ENCODE measurements at places on chromosomes 5 and 9.

DNA sequence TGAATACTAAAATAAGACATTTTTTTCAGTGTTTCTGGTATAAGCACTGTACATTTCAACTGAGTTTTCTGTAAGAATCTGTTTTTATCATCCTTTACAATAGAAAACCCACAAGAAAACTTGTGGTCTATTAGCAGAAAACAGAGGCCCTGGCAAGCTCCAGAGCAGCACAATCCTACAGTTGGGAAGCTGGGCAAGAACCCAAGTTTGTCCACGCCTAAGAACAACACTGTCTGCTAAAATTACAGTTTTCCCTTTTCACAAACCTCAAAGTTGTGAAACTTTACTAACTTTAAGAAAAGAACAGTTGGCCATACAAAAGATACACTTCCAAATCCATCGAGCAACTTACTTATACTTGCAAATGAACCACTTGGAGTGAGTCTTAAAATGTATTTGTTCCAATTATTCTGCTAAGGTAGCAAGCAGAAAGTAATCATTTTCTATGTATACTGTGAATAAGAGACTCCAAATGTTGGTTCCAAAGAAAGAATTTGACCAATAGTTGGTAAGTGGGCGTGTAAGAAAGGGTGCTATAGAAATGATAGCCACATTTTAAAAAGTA is 982.0 kb upstream of the ARRDC3 start:
- DNase-seq = peak; percentile 40

GRCh38 chr9:17865881-17866280 is 287.0 kb downstream of the SH3GL2 start:
- no peak for DNase-seq

DNA sequence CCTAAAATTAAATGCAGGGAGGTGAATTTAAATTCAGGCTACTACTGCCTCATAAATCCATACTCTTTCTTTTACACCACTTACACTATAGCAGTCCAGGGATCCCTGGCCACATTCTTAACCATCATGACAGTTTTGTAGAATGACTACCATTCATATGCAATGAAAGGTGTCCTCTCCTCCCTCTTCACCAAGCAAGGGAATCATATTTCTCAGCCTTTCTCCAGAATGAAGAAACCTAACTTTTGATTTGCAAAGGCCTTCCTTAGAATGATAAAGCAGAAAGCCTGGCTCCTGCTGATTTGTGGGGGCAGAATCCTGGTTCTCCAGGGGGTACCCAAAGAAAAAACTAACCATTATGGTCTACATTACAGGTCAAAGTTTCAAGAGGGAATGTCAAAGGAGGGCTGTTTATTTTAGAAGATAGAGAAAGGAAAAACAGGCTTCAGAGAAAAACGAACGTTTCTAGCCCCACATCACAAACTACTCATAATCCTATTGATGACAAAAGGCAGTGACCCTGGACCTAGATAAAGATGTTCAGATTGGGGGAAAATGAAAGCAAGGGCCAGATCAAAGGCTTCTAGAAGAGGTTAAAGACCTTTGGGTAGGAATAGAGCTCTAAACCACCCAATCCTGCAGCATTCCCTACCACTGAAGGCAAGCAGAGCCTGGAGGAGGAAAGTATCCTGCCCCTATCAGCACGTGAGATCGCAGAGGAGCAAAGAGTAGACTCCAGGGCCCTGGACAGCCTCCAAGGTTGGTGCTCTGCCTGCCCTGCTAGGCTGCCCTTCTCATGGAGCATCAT is 11.5 kb downstream of the WNT8A start:
- no peak for DNase-seq

GRCh38 chr9:71716138-71716909 is 52.0 kb downstream of the CEMIP2 start:
- DNase-seq = no peak

GRCh38 chr9:21413624-21414023 is 4.7 kb downstream of the IFNA8 start:
- no peak for DNase-seq

DNA sequence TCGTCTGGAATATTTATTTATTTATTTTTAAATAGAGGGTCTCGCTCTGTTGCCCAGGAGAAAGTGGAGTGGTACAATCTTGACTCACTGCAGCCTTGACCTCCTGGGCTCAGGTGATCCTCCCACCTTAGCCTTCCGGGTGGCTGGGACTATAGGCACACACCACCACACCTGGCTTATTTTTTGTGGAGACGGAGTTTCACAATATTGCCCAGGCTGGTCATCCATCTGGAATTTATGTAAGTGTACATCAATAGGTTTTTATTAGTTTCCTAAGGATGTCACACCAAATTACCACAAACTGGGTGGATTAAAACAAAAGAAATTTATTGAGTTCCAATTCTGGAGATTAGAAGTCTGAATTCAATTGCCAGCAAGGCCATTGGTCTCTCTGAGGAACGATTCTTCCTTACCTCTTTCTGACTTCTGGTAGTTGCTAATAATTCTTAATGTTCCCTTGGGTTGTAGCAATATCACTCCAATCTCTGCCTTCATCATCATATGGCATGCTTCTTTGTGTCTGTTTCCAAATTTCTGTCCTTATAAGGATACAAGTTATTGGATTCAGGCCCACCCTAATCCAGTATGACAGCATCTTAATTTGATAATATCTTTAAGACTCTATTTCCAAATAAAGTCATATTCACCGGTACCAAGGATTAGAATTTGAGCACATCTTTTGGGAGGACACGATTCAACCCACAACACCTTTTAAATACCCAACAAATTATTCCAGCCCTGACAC is 16.3 kb upstream of the RAD23B start:
- DNase-seq = no peak

GRCh38 chr5:83576341-83576740 is 104.8 kb downstream of the VCAN start:
- no peak for DNase-seq

- DNase-seq = no peak
Measured at GRCh38 chr5:115389799-115390382, 93.4 kb upstream of the CCDC112 start.

DNA sequence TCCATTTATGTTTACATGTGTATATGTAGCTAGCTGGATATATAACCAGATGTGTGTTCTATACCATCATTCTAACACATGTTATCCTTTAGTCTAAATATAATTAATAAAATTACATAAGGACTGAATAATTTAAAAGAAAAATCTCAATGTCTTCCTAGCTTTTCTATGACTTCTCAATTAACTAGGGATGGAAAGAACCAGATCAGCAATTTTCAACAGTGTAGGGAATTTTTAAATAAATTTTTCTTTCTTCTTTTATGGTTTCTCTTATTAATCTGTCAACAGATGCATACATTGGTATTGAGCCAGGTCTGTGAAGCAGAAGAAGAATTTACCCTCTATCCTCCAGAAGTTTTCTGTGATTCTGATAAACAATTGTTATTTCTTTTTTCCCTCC is 2180.4 kb upstream of the C9orf72 start:
- DNase-seq = no peak

DNA sequence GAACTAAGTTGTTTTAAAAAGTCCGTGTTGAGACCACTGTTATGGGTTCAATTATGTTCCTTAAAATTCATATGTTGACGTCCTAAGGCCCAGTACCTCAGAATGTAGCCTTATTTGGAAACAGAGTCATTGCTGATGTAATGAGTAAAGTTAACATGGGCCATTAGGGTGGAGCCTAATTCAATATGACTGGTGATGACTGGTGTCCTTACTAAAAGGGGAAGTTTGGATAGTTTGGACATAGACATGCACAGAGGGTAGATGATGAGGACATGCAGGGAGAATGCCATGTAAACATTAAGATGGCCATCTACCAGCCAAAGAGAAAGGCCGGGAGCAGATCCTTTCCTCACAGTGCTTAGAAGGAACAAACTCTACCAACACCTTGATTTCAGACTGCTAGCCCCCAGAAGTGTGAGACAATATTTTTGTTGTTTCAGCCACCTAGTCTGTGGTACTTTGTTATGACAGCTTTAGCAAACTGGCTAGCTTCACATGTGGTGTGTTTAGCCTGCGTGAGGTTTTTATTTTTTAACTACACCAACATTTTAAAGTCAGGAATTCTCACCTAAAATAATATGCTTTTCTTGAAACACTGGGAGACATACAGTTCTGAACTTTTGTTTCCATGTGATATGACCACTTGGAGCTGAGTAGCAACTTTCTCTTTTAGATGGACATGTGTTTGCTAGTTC is 135.3 kb downstream of the YIPF5 start:
- DNase-seq = no peak

DNA sequence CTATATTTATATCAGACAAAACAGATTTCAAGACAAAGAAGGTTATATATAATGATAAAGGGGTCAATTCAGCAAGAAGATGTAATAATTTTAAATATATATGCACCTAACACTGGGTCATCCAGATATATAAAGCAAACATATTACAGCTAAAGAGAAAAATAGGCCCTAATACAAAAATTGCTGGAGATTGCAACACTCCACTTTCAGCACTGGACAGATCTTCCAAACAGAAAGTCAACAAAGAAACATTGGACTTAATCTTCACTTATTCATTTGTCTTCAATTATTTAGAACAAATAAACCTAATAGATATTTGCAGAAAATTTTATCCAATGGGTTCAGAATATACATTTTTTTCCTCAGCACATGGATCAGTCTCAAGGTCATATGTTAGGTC is 45.8 kb downstream of the MEIKIN start:
- DNase-seq = no peak

GRCh38 chr5:137478043-137478442 is 21.1 kb downstream of the SPOCK1 start:
- no peak for DNase-seq

- no peak for DNase-seq
Measured at GRCh38 chr5:56330167-56330566, 97.0 kb upstream of the ANKRD55 start.

GRCh38 chr5:159768243-159768642 is 148.0 kb upstream of the ADRA1B start:
- DNase-seq = no peak

DNA sequence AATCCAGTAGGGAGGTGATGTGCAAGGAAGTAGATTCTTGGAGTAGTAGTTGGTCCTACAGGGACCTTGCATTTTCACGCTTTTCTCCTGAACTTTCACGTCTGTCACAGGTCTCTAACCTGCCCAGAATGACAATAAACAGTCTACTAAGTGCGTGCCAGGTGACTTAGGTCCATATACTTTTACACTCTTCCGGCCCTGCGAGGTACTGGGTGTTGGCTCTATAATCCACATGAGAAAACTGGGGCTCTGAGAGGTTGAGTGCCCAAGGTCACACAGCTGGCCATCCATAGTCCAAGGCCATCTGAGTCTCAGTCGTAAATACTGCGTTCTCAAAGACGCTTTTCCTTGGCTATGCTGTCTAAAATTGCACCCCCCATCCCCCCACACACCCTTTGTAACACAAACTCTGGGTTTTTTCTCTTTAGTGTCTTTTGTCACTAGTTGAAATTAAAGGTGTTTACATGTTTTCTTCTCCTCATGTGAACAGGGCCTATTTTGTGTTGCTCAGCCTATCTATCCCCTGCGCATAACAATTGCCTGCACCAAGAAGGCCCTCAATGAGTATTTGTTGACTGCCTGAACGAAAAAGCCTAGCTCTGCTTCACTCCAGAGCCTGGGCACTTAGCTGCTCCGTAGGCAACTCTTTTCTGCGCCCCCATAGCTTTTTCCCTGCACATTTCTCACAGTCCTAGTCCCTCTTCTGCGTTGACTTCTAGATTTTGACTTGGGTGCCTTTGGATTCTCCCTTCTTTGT is 943 bp downstream of the SFXN1 start:
- no peak for DNase-seq

DNA sequence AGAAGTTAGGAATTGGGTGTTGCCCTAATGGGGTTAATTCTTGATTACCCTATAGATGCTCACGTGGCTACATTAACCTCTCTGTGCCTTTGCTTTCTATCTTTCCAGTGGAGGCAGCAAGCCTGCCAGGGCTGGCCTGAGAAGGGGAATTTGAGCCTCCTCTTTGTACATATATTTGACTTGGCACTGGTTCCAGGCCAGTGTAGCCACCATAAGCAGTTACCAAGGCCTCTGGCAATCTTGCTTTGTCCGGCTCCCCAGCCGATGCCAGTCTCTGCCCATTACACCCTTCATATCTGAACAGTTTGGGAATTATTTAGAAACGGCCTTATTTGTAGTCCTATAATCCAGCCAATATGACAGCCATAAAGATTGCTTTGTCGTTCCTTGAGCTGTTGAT is 58.6 kb upstream of the PPARGC1B start:
- no peak for DNase-seq

DNA sequence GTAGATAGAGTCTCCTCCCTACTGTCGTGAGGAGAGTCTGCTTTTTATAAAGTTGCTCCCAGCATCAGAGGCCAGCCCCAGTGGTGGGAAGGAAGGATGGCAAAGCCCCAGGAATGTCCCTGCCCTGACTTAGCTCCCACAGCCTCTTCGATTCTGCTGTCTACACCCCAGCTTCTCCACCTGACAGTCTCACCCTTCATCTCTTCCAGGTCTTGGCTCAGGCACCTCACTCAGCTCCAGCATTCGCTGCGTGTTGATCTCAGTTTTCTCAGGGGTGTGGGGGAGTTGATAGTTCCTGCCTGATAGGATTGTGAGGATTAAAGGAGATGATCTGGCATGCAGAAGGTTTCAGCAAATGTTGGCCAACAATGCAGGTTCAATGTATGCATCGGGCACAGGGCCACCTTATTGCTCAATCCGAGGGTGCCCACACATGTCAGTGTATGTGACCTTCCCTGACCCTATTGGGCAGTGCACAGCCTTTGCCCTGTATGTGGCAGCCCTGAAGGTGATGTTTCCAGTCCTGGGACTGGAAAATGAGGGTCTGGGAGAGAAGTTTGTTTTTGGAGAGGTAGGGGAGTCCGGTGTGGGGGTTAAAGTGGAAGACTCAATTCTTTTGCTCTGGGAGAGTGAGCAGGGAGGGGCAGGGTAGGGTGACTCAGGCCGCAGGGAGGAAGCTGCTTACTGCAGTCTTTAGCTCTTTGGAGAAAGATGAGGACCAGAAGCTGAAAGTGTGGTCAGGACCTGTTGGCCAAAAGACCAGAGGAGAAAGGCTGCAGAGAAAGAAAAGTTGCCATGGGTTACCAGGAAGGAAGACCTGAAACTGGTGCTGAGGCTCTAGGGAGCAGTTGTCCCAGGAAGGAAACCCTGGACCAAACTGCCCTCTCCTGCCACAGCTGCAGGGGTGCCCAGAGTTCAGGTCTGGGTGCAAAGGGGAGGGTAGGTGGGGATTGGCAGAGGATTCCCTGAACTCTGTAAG is 153.2 kb downstream of the MACROH2A1 start:
- DNase-seq = no peak

DNA sequence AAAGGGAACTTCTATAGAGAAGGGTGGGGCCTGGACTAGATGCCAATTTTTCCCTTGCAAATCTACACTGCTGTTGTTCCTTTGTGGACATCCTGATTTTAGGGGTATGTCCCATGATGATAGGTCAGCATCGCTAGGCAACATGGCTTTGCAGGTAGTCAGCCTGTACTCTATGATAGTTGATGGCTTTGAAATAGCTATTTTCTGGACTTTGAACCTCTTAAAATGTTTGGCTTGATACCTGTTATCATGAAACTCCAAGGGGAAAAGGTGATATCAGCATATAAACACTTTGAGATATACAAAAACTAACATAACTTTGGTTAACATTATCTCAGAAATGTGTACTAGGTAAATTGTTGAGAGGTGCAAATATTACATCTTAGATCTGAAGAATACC is 533.2 kb downstream of the CTNND2 start:
- no peak for DNase-seq

GRCh38 chr9:92647671-92648473 is 22.1 kb downstream of the IPPK start:
- no peak for DNase-seq
